ENCODE measurements at places on chromosomes 1 and 21.
A peak's percentile ranks its signal among the peaks of the same experiment; 100 is the strongest.

GRCh38 chr21:37916310-37917051 lies at the start of gene KCNJ6:
Gene KCNJ6, minus strand, starts transcription at chr21:37916457. Its CDS starts 75,775 bp downstream, at chr21:37840682.
- peak; percentile 36 for DNase-seq

DNA sequence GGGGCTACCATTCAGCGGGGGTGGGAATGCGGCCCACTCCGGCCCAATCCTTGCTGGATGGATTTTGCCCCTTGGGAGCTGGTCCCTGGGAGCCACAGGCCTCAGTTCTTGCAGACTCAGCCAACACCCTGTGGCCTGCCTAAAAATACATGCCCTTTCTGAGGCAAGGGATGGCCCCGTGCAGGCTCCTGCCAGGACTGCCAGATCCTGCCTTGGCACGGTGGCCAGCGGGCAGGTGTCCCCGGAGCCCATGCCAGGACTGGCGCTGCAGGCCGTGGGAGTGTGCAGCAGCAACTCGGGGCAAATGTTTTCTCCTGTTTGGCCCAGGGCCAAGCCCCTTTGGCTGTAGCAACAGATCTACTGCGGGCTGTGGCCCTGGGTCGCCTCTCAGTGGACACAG lies 1.6 kb upstream of the PANK4 start:
- peak; percentile 80 for DNase-seq

DNA sequence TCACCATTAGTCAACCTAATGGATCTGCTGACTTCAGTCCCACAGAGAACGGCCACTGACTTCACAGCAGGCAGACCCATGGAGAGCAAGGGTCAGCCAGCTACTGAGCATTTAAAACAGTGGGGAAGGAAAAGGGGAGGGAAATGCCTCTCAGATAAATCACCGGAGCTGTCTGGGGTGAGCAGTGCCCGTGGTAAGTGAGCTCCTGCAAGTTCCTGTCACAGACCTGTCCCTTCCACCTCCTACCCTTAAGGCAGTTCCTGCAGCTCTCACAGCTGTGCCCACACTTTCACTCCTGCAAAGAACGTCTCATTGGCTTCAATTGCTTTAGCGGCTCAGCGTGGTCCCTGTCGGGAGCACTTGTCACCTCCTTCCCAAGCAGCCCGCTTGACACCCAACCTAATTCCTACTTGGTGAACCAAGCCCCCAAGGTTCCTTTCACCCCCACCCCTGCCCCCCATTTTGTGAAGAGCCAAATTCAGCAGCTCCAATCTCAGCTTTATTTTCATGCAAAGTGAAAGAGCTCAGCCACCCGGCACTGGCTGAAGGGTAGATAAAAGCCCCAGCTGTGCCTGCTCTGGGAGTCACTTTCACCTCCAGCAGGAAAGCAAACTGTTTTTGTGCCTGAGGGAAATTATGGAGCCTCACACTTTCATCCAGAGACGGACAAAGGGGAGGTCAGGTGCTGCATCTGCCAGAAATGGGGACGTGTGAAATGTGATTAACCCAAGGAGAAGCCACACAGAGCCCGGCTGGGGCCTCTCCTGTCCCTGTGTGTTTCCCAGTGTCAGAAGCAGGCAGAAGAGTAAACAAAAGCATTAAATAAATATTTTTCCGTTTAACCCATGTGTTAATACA lies 306.2 kb downstream of the TTLL7 start:
- no peak for DNase-seq

DNA sequence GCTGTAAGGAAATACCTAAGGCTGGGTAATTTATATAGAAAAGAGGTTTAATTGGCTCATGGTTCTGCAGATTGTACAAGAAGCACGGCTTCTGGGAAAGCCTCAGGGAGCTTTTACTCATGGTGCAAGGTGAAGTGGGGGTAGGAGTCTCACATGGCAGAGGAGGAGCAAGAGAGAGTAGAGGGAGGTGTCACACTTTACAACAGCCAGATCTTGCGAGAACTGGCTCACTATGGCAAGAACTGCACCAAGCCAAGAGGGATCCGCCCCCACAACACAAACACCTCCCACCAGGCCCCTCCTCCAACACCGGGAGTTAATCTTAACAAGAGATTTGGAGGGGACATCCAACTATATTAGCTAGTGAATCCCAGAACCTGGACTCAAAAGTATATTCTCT lies 135.4 kb upstream of the SOD1 start:
- no peak for DNase-seq

DNA sequence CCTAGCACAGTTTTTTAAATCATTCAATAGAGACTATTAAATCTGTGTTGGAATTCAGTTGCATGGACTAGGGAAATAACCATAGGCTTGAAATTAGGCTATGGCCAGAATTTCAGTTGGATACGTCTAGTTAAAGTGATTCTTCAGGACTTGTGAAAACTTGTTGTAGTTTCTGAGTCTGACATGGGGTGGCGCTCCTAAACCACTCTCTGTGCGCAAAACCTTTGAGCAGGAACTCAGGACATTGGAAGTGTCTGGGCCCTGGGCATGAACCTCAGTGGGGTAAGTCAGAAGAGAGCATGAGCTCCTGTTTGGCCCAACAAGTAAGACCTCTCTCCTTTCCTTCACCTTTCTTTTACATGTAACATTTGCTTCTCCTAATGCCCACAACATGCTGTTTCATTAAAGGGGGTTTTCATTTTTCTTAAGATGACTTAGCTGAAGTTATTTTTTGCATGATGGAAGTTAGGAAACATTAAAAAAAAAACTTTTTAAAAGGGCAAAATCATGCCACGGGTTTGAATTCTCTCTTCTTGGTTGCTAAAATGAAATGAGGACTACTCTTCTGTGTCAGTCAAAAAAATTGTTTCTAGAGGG lies 17.1 kb upstream of the CCDC190 start:
- no peak for DNase-seq

- no peak for DNase-seq
These were observed at the start of gene PITHD1 for GRCh38 chr1:23777979-23778814. Gene PITHD1, plus strand, starts transcription at chr1:23778418. Its CDS starts 98 bp downstream, at chr1:23778516.

DNA sequence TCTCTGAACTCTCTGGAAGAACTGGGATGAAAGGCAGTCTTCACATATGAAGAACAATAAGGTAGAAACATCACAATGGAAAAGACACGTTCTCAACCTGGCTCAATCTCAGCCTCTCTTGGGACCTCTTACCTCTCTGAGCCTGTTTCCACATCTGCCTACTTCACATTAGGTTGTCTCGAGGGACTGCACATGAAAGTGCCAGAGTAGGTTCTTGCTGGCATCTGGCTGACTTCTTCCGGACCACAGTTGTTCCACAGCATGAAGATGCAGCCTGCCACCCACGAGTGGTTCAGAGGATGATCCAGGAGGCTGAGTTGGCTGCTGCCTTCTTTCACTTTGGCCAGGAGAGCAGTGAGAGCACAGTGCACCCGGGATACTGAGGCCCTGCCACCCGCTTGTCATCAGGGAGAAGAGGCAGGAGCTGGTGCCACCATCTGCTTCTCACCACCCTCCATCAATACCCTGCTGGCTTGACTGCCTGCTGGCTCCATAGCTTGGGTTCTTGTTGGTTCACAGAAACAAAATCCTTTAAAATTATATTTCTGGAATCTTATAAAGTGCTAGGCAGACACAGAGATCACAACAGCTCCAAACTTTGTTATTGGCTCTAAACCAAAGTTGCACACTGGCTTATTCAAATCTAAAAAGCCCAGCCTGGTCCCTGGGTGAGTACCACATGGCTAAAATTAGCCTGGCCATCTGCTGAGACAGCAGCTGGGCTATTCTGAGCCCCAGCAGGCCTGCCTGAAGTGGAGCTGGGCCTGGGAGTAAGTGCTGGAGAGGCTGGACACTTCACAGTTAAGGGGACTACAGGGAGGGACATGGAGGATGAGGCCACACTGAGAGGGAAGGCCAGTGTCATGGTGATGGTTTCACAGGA lies 46.9 kb upstream of the LIN9 start:
- DNase-seq, result peak; percentile 61

- no peak for DNase-seq
These were observed at the start of gene PRDM2 for GRCh38 chr1:13699936-13700520. Gene PRDM2, plus strand, starts transcription at chr1:13700188. Its CDS starts 15,418 bp downstream, at chr1:13715606.

GRCh38 chr1:46334030-46334384 lies 6.6 kb upstream of the NSUN4 start:
- DNase-seq, result no peak
